ENCODE measurements at places on chromosomes 6 and 20.
A peak's percentile ranks its signal among the peaks of the same experiment; 100 is the strongest.

- DNase-seq, result peak; percentile 6
Measured at GRCh38 chr6:6007366-6008088, 802 bp upstream of the NRN1 start.

- no peak for DNase-seq
Measured at GRCh38 chr6:145087034-145087433, 648.3 kb downstream of the EPM2A start.

GRCh38 chr6:18100296-18100695 lies 22.2 kb downstream of the NHLRC1 start:
- DNase-seq, result no peak

GRCh38 chr6:129852257-129852858 lies 8.8 kb downstream of the TMEM244 start:
- no peak for DNase-seq

GRCh38 chr6:2710412-2710811 lies 40.3 kb downstream of the MYLK4 start:
- no peak for DNase-seq

GRCh38 chr20:25238319-25239037 lies 9.4 kb upstream of the PYGB start:
- DNase-seq, result no peak

GRCh38 chr6:149387779-149388512 lies 12.1 kb upstream of the SUMO4 start:
- DNase-seq, result no peak

DNA sequence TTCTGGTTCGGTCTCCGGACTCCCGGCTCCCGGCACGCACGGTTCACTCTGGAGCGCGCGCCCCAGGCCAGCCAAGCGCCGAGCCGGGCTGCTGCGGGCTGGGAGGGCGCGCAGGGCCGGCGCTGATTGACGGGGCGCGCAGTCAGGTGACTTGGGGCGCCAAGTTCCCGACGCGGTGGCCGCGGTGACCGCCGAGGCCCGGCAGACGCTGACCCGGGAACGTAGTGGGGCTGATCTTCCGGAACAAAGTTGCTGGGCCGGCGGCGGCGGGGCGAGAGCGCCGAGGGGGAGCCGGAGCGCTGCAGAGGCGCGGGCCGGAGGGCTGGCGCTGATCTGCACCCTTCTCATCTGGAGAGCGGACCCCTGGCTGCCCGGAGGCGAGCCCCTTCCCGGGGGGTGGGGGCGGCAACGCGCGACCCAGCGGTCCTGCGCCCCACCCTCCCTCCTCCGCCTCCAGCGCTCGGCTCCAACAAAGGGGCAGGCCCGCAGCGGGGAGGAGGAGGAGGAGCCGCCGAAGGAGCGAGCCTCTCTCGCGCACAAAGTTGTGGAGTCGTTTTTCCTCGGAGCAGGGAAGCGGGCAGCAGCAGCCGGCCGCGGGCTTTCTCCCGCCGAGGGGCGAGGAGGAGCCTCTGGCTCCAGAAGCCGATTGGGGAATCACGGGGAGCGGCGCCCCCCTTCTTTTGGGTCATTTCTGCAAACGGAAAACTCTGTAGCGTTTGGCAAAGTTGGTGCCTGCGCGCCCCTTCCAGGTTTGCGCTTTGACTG lies at the start of gene UTRN:
Gene UTRN, plus strand, starts transcription at position 553 of the 765 bp plus-strand sequence. CDS start 6,494 bp downstream, outside the sequence.
- DNase-seq, result peak; percentile 60

- DNase-seq, result no peak
Measured at GRCh38 chr6:28531479-28532128, 5.9 kb downstream of the GPX5 start.

- DNase-seq, result no peak
Measured at GRCh38 chr20:35243317-35243716, 16.8 kb downstream of the MMP24 start.

GRCh38 chr6:138544501-138544900 lies 45.2 kb upstream of the NHSL1 start:
- DNase-seq, result no peak

GRCh38 chr20:940926-941325 lies 24.8 kb upstream of the ANGPT4 start:
- no peak for DNase-seq

DNA sequence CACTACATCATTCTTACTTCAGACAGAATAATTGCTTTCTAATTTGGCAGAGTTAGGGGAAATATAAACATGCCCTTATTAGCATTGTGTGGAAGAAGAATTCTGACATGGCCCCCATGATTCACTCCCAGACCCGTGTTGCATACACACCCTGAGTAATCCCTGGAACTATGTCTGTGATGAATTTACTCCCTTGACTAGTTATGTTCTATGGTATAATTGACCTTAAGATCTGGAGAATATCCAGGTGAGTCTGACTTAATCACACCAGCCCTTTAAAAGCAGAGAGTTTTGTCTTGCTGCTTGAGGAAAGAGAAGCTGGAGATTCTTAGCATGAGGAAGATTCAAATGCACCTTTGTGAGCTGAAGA lies 262.9 kb downstream of the SOX4 start:
- no peak for DNase-seq

- DNase-seq, result no peak
Measured at GRCh38 chr20:45340236-45340847, 7.9 kb downstream of the SDC4 start.

DNA sequence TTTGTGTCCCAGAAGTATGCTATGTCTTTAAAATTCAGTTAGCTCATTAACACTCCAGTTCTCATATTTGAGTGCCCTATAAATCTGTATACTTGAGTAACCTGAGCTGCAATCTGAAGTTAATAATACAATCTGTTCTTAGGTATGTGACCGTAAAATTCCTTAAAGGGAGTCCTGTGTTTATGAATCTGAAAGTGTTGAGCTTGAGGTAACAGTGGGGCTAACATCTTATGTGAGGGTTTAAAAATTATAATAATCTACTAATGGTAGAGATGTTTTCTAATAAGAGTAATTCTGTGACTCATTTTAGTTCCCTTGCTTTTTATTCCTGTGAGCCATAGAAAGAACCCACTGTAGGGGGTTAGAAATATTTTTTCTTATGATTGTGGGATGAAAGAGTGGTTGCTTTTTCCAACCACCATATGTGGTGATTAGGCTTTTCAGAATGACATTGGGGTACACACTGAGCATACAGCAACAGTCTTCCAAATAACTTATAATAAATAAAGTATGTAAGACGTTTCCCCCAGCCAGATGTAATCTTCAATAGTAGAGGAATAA lies 121.2 kb downstream of the BCKDHB start:
- DNase-seq, result no peak

GRCh38 chr6:3732345-3733141 lies 19.0 kb downstream of the PXDC1 start:
- peak; percentile 57 for DNase-seq

DNA sequence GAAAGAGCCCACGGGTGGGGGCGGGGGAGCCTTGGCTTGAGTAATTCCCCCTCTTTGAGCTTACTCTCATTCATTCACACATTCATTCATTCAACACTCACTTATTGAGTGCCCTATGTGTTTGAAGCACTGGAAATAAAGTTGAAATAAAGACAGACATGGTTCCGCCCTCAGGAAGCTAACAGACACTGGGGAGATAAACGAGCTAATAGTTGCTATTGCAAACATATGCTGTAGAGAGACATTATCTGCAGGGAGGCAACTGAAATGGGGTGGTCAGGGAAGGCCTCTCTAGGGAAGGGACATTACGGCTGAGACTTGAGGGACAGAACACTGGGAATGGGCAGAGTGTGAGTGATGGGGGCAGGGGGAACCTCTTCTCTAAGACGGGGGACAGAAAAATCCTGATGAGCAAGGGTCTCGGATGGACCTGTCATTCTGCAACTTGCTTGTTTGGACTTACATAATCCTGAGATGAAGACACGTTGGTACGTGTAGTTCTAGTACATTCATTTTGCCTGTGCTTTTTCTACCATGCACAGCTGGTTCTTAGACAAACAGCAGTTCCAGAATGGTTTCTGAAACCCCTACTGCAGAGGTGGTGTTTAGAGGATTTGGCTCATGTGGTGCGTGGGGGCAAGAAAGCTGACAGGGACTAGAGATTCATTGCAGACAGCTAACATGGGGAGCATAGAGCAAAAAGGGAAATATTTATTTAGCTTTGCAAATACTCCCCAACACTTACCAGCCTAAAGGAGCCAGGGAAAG lies 71.1 kb upstream of the BLCAP start:
- no peak for DNase-seq

- DNase-seq, result no peak
Measured at GRCh38 chr20:16930656-16931055, 182.5 kb downstream of the OTOR start.

- DNase-seq, result no peak
Measured at GRCh38 chr6:105800871-105801270, 285.3 kb upstream of the PRDM1 start.

- DNase-seq, result no peak
Measured at GRCh38 chr6:101705866-101706265, 312.4 kb downstream of the GRIK2 start.

DNA sequence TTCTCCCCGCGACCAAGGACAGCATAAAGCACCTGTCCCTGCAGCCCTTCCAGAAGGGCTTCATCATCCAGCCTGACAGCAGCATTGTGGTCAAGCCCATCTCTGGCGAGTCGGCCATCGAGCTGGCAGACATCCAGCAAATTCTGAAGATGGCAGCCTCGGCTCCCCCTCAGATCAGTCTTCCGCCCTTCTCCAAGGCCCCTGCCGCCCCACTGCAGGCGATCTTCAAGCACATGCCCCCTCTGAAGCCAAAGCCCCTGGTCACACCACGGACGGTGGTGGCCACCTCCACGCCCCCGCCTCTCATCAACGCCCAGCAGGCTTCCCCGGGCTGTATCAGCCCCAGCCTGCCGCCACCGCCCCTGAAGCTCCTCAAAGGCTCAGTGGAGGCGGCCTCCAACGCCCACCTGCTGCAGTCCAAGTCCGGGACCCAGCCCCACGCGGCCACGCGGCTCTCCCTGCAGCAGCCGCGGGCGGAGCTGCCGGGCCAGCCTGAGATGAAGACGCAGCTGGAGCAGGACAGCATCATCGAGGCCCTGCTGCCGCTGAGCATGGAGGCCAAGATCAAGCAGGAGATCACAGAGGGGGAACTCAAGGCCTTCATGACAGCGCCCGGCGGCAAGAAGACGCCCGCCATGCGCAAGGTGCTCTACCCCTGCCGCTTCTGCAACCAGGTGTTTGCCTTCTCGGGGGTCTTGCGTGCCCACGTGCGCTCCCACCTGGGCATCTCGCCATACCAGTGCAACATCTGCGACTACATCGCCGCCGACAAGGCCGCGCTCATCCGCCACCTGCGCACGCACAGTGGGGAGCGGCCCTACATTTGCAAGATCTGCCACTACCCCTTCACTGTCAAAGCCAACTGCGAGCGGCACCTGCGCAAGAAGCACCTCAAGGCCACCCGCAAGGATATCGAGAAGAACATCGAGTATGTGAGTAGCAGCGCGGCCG lies 83.3 kb downstream of the SSR1 start:
- no peak for DNase-seq

GRCh38 chr20:62128502-62128901 lies 6.2 kb downstream of the LSM14B start:
- no peak for DNase-seq

- DNase-seq, result no peak
Measured at GRCh38 chr6:168000198-168001028, 2.9 kb downstream of the KIF25 start.

DNA sequence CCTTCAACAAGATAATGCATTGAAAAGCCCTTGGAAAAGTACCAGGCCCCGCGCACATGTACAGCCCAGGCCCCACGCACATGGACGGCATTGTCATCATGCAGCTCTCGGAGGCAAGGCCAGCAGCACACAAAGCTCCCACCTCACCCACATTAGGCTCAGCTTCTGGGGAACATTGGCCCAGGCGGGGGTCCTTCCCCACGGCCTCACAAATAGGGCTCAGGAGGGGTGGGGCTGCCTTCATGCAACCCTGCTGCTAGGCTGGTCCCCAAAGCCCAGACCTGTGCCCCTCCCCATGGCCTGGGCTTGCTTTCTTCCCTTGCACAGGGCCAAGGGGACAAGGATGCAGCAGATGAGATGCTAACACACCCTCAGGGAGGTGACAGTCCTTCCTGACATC lies 26.7 kb downstream of the NPEPL1 start:
- no peak for DNase-seq

DNA sequence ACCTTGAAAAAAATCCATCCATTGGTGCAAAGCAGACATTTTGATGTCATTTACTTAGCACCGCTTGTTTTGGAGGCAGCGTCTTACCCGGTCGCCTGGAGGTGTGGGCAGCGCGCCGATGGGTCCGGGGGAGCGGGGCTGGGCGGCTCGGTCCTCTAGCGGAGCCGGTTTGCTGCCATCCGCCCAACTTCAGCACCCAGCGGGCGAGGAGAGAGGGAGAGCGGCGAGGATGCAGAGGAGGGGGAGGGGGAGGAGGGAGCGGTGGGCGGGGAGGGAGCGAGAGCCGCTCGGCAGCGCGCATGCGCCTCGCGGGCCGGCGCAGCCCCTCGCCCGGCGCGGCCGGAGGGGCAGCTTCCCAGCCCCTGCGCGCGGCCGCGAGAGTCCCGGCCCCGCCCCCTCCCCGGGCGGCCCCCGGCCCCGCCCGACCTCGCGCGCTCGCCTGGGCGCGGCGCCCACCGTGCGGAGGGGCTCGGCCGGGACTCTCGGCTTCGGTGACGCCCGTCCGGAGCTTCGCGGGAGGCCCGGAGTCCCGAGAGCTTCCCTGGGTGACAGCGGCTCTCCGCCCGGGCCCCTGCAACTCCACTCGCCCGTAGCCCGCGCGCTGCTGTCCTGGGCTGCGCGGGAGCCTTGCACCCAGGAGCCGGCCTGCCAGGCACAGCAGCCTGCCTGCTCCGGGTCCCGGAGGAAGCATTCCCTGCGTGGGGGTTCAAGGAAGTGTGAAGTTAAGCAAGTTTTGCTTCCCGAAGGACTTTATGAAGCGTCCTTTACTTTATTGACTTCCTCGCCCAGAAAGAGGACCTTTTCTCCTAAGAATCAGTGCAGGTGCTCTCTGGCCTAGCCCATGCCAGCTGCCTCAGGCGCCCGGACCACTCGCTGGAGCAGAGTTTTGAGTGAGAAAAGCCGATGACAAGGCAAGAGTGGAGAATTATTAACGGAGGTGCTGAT lies at the start of gene RGS17:
Gene RGS17, minus strand, starts transcription at position 246 of the 945 bp plus-strand sequence. CDS start 87,264 bp downstream, outside the sequence.
- DNase-seq, result peak; percentile 50

GRCh38 chr6:150299873-150300485 lies 68.8 kb upstream of the IYD start:
- DNase-seq, result no peak

DNA sequence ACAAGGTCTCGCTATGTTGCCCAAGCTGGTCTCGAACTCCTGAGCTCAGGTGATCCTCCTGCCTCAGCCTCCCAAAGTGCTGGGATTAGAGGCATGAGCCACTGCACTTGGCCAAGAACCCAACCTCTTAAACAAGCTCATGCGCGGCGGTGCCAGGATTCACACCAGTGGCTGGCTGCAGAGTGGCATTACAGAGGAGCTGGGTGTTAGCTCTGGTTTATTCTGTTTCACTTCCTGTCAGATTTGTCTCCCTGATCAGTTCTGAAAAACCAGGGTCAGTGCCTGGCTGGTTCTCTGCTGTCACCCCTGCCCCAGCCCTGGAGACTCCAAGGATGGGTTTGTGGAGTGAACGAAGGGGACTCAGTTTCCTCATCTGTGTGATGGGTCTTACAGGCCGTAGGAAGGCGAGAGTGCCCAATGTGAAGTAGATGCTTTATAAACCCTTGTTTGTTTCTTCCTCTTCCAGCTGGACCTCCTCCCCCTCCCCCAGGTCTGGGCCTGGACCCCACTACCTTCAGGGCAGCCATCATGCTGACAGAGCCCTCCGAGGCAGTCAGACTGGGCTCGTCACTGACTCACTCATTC lies 63.4 kb downstream of the UBE2V1 start:
- DNase-seq, result no peak

- DNase-seq, result no peak
Measured at GRCh38 chr6:29426654-29427053, 11.9 kb downstream of the OR12D1 start.

- DNase-seq, result no peak
Measured at GRCh38 chr6:93575495-93576267, 156.3 kb upstream of the EPHA7 start.

Measured in T1000 (cell line).